ENCODE measurements at places on chromosomes 5 and 9.
A peak's percentile ranks its signal among the peaks of the same experiment; 100 is the strongest.

DNA sequence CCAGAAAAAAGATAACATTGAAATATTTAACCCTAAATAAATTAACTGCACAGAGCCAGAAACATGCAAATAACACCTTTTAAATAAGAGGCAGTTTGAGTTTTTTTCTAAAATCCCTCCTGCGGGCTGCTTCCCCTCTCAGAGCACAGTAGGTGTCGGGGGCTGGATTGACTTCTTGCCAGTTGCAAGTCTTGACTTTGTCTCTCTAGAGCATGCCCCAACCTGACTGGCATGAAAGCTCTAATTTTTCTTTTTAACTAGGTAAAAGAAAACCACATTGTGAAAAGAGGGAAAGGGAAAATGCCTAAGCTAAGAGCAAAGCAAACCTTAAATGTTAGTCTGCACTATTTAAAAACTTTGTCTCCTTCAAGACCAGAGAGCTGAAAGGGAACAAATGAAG lies 46.4 kb upstream of the DNAH5 start:
- no peak for DNase-seq

GRCh38 chr5:171612749-171613148 lies 172.9 kb upstream of the SMIM23 start:
- no peak for DNase-seq

- no peak for DNase-seq
Measured at GRCh38 chr5:132821791-132822190, 8.7 kb downstream of the SHROOM1 start.

DNA sequence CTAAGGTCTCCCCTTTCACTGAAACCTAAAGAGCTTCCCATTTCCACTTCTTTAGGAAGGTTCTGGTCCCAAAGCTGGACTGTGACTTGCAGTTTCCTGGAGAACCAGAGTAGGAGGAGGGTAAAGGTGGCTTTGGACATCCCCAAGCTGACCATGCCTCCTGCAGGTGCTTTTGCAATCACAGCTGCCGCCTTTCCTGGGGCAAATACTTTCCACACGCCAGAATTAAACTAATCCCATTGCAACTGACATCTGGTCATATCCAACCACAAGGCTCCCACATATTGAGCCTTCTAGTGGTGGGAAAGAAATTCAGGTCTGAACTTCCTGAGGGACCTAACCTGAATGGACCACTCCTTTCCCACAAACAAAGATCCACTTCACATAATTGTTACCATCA lies 92.7 kb downstream of the NRG2 start:
- DNase-seq, result no peak

- DNase-seq, result peak; percentile 11
Measured at GRCh38 chr9:104927912-104928740, at the start of gene ABCA1. Gene ABCA1, minus strand, starts transcription at chr9:104928155. Its CDS starts 24,476 bp downstream, at chr9:104903679.

DNA sequence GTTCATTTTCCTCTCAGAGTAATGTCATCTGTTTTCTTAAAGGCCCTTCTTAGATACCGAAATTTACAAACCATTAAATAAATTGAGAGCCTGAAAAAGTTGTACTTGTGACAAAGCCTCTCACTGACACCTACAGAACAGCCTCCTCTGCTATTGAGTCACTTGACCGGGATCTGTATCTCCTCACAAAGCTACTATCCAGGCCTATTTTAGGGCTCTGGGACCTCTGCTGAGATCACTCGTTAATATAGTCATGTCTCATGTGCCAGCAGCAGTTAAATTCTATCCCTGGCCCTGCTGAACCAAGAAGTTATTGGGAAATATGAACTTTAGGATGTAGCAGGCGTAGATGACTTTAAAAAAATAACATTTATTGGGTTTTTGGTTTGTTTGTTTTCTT lies 31.1 kb downstream of the FBXO38 start:
- DNase-seq, result no peak

DNA sequence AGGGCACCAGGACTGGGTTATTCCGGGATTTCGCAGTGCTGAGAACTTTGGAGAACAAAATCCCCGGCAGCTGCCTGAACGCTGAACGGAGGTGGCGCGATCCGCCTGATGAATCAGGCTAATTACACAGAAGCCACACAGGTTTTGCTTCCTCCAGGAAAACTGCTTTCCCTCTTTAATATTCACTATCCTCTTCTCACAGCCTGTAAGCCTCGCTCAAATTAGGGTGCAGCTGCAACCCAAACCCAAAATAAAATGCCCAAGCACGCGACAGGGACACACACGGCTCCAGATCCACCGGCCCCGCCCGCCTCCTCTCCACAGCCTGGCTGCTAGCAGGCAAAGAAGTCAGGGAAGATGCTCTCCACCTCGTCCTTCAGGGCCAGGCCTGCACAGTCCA lies 6.0 kb downstream of the SOHLH1 start:
- DNase-seq, result no peak

GRCh38 chr5:65728218-65728617 lies 6.2 kb downstream of the NLN start:
- DNase-seq, result no peak

GRCh38 chr9:32672469-32672868 lies 37.0 kb upstream of the TAF1L start:
- DNase-seq, result no peak

- no peak for DNase-seq
Measured at GRCh38 chr9:14057368-14058324, 256.3 kb downstream of the NFIB start.

DNA sequence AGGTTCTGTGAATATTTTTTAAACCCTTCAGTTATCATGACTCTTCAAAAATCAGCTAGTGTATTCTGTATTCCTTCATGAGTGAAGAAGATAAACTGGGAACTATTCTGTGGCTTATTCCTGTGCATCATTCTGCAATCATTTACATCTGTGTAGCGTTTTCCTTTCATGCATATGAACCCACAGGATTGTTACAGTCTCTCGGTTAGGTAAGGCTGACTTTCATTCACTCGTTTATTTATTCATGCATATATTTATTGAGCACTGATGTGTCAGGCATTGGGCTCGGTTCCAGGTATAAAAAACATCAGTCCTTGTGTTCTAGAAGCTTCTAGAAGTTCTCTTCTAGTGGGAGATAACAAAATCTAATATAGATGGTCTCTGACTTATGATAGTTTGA lies 318.4 kb downstream of the MAN2A1 start:
- DNase-seq, result no peak

DNA sequence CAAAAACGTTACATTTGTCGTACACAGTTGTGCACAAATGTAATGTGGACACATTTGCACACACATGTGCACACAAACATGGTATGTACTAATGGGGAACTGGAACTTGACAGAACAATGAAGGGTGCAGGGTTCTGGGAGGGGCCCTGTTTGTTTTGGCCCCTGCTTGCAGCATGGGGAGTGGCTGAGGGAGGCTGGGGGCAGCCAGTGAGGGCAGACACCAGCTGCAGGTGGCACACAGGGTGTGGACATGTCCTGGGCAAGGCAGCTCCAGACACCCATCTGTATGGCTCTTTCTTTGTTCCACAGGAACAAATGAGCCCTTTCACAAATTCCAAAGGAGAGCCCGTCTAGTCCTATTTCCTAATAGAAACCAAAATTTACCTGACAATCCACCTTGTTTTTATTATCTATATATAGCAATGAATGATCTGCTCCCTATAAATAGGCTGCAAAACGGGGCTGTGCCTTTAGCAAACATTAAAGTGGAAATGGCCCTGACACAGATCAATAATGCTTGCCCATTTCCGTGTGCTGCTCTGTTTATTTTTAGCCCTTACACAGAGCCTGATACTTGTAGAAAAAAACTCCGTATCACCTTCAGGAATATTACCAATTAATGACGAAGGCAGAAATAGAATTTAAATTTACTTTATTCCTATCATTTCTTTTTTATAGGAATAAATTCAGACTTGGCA lies 26.4 kb downstream of the MARCHF3 start:
- no peak for DNase-seq

- DNase-seq, result no peak
Measured at GRCh38 chr9:133968966-133969617, 23.0 kb downstream of the VAV2 start.

All from GM18507 (cell line).